ENCODE measurements at places on chromosomes 16 and 17. TPM values are rescaled to one million over a fixed set of nuclear protein-coding genes. Genes with fewer than 3 reads are reported as not detected.

The CLEC3A gene
- total RNA-seq: not detected

- DNase-seq: peak; percentile 54
These were observed 467.3 kb downstream of the KCNJ2 start for GRCh38 chr17:70636517-70637133.

- no peak for DNase-seq
These were observed 91.5 kb upstream of the CDH13 start for GRCh38 chr16:82535262-82535661.

The RAB34 gene
- 0.59 TPM for total RNA-seq

DNA sequence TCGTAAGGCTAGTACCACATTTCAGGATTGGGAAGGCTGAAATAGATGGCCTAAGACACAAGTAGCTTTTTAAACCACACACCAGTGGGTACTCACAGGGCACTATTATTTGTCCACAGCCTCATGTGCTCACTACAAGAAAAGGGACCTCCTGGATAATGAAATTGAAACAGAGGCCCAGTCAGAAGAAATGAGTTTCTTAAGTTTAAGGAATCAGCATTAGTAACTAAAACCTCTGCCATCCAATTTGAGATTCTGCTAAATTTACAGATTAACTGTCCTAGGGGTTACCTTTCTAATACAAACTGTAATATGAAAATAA lies 3.0 kb downstream of the USP7 start:
- DNase-seq: no peak

DNA sequence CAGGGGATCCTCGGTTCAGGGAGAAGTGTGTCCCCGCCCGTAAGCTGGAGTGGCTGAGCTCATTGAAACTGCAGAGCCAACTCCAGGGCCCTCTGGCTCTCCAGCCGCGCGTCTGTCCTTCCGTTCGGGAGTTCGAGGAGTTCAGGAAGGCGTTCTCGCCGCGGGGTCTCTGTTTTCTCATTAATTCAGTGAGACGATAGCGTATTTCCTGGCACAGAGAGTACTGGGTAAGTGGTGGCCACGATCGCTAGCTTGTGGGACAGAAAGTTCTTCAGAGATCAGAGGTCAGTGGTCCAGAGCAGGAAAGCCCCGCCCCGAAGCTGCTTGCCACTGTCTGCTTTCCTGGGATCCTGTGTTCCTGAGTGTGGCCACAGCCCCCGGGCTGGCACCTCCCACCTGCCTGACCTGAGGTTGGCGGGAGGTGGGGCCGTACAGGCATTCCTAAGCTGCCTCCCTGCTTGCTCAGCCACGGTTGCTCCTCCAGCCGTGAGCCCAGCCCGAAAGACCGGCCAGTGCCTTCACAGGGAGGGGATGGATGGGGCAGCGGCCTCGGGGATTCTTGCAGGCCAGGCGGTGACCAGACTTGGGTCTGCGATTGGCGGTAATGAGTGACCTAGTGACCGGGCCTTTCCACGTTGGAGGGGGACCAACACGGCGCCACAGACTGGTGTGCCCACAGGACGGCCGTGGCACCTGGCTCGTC lies 8.9 kb downstream of the BAIAP2 start:
- peak; percentile 71 for DNase-seq

GRCh38 chr16:8642146-8642545 lies 20.6 kb downstream of the METTL22 start:
- DNase-seq: no peak

- no peak for DNase-seq
These were observed 2.6 kb downstream of the GPS2 start for GRCh38 chr17:7312432-7313087.

DNA sequence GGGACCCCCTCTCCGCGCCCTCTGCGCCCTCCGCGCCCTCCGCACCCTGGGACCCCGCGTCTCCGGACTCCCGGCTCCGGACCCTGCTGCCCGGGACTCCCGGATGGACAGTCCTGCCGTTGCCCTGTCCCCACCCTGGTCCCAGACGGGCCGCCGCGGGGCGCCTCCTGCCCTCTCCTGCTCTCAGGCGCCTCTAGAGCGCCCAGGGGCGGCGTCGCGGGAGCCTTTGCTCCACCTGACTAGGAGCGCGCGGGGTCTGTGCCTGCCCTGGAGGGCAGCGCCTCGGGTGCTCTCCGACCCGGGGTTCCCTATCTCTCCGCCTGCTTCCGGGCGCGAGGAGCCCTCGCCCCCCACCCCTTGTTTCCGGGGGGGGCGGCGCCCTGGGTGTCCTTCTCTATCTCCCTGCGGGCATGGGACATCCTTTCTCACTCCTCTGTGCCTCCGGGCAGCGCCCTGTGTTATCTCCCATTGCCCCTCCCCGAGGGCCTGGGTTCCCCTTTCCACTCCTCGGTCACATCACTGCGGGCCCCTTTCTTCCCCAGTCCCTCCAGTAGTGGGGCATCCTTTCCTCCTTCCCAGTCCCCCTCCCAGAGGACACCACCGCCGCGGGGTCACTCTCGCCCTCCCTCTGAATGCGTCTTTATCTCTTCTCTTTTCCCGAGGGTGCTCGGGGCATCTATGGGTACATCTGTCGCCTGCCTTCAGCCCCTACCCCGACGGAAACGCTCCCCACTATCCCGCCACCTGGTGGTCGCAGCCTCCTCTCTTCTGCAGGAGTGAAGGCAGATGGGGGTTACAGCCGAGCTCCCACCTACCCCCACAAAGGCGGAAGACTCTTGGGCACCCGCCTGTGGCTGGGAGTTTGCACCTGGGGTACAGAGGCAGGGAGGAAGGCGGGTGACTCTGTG lies 875 bp downstream of the PRKCB start:
- no peak for DNase-seq

DNA sequence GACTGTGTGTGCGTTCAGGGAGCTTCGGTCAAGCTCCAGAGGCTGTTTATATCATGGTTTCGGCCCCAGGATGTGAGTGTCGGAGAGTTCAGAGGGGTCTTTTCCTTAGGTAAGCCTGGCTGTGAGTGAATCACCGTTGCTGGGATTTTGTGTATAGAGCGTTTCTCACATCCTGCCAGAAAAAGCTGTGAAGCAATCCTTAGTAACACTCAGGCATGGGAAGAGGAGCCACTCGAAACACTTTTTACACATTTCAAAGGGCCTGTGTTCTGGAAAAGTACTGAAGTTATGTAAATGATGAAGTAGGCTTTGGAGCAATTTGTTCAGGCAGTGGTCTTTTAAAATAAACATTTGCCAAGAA lies 662 bp downstream of the PGS1 start:
- DNase-seq: no peak

GRCh38 chr16:70162041-70162451 lies 11.5 kb upstream of the CLEC18C start:
- DNase-seq: no peak

DNA sequence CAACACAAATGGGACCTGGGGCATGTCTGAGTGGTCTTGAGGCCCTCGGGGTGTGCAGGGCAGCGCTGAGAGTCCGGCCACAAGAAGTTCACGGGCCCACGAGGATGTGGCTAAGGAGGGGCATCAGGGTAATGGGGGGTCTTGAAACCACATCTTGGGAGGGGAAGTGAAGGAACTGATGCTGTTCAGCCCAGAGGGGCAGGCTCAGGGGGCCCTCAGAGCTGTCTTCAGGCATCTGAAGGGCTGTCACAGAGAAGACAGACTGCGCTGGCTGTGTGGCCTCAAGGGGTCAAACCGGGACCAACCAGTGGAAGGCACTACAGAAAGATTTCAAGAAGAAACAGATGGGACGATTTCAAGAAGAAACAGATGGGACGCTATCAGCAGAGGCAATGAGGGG lies 45.1 kb downstream of the ZNF423 start:
- DNase-seq: no peak

The GRAP gene
- total RNA-seq: 0.27 TPM

All from HCT116 (cell line).